ENCODE measurements at places on chromosomes 12 and 14.

DNA sequence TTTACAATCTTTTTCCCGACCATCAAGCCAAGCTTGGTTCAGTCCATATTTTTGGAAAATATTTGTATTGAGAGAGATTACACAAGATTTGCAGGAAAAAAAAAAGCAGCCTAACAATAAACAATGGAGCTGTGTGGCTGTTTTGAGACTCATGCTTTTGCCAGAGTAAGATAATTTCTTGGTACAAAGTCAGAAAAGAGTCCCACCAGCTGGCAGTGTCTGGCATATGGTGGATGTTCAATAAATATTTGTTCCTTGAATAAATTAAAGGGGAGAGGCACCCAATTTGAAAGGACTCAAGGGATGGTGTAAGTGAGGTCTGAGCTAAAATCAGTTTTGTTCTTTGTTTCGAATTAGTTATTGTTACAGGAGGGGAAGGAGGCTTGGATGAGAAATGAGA is 78.1 kb upstream of the RPH3A start:
- DNase-seq, result no peak

DNA sequence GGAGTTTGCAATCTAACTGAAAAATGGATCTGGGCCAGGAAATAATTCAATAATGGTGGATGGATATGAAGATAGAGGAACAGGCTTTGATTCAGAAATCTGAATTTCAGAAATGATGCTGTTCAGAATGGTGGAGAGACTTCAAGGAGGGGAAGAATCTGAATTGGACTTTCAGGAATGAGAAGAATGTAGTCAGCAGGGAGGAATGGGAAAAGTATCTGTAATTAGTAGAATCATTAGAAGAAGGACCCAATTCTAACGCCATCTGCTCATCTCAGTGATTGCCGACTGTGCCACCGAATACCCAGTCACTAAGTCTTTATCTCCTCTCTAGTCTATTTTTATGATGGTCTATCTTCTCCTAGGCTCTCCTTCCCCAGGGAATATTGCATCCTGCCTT is 363.2 kb downstream of the GALC start:
- DNase-seq, result no peak

DNA sequence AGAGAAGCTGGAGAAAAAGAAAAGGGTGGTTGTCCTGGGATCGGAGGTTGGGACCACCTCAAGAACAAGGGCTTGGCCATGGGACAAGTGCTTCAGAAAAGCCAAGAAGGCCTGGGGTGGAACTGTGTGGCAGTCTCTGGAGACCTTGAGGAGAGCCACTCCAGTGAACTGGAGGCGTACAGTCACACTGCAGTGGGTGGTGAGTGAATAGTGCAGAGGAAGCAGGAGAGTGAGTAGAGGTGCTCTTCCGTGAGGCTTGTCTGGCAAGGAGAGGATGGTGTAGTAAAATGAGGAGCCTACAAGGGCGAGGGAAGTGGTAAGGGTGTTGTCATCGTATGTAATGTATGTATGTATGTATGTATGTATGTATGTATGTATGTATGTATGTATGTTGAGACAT is 20.9 kb downstream of the RASSF3 start:
- no peak for DNase-seq

DNA sequence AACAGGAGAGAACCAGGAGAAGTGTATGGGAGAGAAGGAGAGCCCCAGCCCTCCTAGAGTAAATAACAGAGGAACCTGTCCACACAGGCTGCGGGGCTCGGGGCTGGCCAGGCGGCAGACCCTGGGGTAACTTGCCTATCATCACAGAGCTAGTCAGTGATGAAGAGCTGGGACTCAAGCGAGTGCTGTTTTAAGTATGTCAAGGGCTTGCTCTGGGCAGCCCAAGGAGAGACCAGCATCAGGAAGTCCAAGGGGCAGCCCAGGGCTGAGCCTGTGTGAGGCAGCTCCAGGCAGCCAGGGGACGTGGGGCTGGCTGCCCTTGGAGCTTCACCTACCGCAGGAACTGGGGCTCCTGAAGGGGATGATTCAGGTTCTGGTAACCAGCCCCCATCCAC is 10.0 kb downstream of the VWF start:
- no peak for DNase-seq

GRCh38 chr12:131438881-131439280 is 272.0 kb upstream of the SFSWAP start:
- DNase-seq, result no peak

GRCh38 chr14:87457720-87458119 is 535.3 kb downstream of the GALC start:
- DNase-seq, result no peak

GRCh38 chr14:51395361-51395849 is 155.4 kb downstream of the TMX1 start:
- no peak for DNase-seq

GRCh38 chr14:65160091-65160490 is 57.8 kb upstream of the MAX start:
- no peak for DNase-seq

GRCh38 chr14:80537626-80538025 is 326.3 kb upstream of the DIO2 start:
- DNase-seq, result no peak

DNA sequence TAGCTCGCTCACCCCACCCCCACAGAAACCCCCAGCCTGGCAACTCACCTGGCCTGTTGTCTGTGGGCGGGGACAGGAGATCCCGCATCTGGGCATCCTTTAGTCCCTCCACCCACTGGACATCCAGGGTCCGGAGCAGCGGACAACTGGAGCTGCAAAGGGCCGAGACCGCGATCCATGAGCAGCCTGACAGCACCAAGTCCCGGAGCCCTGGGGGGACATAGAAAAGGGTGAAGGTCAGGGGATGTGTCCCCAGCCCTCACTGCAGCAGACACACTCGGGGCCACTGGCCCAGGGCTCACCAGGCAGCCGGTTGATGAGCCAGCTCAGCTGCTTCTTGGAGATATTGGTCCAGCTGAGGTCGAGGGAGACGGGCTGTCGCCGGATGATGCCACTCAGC is 40.9 kb downstream of the RNF34 start:
- DNase-seq, result no peak

- no peak for DNase-seq
These were observed 2.1 kb upstream of the CMAS start for GRCh38 chr12:22043943-22044342.

GRCh38 chr14:95896498-95897135 is 20.0 kb downstream of the TUNAR start:
- no peak for DNase-seq

DNA sequence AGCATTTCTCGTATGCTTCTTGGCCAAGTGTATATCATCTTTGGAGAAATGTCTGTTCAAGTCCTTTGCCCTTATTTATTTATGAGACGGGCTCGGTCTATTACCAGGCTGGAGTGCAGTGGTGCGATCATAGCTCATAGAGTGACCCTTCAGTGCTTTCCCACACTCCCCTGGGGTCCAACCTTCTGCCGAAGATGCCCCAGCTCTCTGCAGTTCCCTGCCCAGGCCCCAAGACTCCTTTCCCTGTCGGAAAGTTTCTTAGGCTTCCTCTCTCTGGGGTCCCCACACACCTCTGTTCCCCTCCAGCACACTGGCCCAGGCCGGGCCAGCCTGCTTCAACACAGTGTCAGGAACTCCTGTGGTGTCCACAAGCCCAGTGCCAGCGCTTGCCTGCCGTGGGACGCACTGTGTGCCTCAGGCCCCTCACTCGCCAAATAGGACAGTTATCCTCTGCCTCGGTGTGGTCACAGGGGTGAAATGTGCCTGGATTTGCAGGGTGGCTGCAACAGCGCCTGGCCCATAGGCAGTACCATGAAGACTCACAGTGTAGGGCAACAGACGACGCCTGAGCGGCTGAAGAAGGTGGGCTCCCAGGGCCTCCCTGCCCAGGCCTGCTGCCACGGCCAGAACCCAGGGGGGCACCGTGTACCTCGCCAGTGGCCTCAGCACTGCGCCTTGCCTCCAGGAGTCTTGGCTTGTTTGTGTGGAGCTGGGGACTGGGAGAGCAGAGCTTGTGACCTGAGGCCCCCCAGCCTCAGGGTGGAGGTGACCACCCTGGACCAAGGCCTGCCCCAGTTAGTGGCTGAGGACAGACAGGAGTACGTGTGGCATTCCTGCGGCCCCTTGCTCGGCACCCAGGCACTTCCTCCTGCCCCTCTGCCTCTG is 4.9 kb upstream of the ASPG start:
- DNase-seq, result no peak

DNA sequence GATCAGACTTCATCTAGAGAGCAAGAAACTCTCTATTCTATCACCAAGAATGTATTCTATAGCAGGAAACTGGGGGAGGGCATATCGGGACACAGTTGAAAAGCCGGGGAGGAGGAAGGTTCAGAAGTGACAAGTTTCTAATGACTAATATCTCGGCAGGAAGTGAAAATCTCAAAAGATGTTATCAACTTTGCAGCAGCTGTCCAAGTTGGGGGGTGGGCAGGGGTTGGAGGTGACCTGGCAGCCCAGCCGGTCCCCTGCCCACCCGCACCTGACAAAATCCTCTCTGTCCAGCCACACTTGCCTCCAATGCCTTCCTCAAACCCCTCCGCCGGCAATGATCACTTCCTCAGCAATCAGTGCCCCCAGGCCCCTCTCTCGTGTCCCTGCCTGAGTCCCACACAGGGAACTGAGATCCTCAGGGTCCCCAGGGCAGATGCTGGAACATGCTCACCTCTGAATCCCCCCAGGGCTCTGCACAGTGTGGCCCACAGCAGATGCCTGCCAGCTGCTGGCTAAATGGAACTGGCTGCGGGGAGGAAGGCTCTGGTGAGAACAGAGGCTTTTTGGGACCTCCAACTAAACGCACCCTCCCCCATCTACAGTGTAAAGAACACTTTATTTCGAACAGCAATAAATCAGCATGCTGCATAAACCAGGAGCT is 43.9 kb downstream of the CCDC88C start:
- DNase-seq, result no peak

All from esophagus muscularis mucosa (tissue), 4 donors.